ENCODE measurements at places on chromosomes 4 and X.
A peak's percentile ranks its signal among the peaks of the same experiment; 100 is the strongest.

GRCh38 chr4:6568148-6568547 lies 6.8 kb upstream of the MAN2B2 start:
- no peak for DNase-seq

GRCh38 chr4:89939994-89940393 lies 45.3 kb downstream of the MMRN1 start:
- DNase-seq = no peak

GRCh38 chrX:120680090-120680489 lies 50.2 kb upstream of the C1GALT1C1 start:
- DNase-seq = no peak

GRCh38 chr4:89823416-89823815 lies 13.5 kb downstream of the SNCA start:
- DNase-seq = no peak

- peak; percentile 34 for DNase-seq
These were observed 240.5 kb downstream of the GRIA3 start for GRCh38 chrX:123424546-123424945.

DNA sequence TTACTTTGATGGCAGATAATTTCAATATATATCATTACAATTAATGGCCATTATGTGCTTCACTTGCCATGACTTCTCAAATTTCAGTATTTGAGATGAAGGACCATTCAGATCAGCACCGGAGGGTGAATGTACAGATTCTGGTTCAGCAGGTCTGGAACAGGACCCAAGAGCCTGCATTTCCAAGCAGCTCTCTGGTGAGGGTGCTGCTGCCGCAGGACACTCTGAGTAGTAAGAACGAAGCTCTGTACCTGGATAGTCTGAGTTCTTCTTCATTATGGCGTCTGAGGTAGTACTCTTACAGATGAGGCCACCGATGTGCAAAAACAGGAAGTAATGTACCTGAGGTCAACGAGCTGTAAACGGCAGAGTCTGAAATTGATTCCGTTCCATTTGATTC lies 228.2 kb downstream of the FBXW7 start:
- no peak for DNase-seq

DNA sequence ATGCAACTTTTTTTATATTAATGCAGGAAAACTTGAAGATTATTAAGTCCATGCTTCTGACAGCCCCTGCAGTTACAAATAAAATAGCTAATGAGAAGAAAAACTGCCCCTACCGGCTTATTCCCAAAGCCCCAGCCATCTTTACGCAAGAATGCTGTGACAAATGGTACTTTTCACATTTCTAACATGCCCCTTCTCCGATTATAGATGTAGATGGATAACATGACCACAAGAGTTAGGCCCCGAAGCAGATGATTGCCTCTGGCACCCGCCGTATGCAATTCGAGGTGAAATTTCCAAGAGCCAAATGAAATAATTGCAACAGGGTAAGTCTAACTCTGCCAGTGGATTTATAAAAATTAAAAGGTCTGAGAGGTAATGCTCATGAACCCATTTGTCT lies 319.4 kb upstream of the TAPT1 start:
- DNase-seq = no peak

GRCh38 chr4:110798687-110799086 lies 175.8 kb upstream of the PITX2 start:
- DNase-seq = peak; percentile 37

DNA sequence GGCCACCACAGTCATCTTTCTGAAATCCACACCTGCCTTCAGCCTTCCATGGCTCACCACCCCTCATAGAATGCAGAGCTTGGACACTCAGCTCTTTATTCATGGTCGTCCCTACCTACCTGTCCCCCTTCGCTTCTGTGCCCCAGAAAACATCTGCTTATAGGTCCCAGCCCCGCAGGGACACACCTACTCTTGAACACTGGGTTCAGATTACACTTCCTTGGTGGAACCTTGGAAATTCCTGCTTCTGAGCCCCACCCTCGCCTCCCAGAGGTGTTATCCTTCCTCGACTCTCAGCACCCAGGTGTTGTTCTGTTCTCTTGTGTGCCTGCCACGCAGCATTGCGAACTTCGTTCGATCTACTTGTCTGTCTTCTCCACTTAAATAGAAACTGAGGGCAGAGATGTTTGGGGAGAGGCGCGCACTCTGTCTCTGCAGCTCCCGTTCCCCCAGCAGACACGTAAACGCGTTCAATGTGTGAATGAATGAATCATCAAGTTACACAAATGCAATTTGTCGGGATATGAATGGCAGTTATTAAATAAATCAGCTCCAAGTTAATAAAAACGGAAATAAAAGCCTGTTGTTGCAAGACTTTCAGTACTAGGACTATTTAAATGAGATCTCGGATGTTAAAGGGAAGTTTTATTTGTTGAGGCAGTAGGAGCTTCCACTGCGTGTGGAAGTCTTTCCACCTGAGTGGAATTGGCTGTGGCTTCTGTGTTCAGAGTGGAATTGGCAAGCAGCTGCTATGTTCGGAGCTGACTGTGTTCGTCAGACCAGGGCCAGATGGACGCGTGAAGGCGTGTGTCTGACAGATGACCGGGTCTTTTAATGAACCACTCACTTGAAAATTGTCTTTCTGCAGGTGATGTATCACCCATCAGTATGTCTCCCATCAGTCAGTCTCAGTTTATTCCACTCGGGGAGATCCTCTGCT lies 95.6 kb downstream of the STOX2 start:
- DNase-seq = no peak

- DNase-seq = no peak
These were observed 55.4 kb downstream of the RBM46 start for GRCh38 chr4:154836513-154836912.

GRCh38 chr4:173237152-173237551 lies 68.5 kb downstream of the GALNT7 start:
- DNase-seq = no peak

DNA sequence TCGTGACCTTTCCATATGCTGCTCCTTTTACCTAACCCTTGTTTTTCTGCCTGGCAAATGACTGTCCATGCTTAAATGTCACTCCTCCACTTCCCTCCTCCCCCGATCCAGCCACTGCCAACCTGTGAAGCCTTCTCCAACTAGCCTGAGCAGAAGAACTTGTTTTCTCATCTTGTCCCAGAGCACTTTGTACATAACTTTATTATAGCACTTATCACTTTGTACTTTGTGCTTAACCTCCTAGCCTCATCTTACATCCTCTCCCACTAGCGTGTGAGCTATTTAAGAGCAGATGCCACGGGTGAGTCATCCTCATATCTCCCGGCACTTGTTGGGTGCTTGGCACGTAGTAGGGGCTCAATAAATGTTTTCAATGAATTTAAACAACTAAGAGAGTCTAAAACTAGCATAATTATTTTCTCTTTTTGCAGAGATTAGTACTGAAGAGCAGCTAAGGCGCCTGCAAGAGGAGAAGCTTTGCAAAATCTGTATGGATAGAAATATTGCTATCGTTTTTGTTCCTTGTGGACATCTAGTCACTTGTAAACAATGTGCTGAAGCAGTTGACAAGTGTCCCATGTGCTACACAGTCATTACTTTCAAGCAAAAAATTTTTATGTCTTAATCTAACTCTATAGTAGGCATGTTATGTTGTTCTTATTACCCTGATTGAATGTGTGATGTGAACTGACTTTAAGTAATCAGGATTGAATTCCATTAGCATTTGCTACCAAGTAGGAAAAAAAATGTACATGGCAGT lies 46.9 kb downstream of the XIAP start:
- no peak for DNase-seq

- no peak for DNase-seq
These were observed 32.9 kb upstream of the GRID2 start for GRCh38 chr4:92270908-92271307.

- peak; percentile 84 for DNase-seq
These were observed 1.6 kb upstream of the IDUA start for GRCh38 chr4:985123-985830.

DNA sequence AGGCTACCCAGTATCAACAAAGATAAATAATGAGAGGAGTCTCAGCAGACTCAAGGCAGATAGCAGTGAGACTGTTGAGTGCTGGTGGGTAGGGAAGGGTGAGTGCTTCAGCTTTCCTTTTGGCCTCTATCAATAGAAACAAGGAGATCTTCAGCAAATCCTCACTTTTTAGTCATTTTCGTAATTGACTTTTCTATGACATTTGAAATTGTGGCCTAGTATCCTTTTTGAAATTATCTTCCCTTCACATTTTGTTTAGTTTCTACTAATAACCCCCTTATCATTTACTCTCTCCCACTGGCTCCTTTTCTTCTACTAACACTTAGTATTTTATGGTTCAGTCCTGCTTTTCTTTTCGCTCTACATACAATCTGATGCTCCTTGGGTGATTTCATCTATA lies 44.9 kb downstream of the LIN54 start:
- DNase-seq = no peak

- DNase-seq = no peak
These were observed 109.6 kb downstream of the ANXA3 start for GRCh38 chr4:78661086-78661690.

DNA sequence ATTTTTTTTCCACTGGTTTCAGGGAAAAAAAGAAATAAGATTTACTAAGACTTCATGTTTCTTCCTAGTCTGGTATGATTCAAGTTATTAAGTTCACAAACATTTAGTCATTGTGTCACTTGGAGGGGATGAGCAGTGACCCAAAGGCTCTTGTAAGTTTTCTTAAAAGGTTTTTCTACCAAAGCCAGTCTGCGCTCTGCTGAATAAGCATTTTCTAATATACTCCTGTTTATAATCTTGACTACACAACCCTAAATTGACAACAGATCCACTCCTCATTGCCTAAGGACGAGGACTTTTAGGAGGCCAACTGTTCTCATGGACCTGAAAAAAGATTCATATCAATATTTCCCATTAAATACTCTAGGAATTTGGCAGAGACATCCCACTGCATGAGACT lies 161.1 kb upstream of the TLL1 start:
- DNase-seq = no peak

DNA sequence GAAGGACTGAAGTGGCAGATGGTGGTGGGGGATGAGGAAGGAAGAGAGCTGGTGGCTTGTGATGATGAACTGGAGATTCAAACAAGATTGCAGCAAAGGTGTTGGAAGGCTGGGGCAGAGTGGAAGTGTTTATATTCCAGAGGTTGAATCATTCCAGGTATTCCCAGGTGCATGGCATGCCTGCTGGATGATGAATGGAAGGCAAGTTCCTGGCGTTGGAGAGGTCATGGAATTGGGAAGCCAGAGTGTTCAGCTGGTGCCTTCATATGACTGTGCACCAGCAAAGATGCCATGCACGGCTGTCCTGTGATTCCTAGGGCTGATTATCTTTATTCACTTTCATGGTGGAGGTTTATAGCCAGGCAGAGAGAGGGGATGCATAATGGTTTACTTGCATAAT lies 135.8 kb upstream of the PUDP start:
- DNase-seq = no peak

- DNase-seq = no peak
These were observed 543.7 kb downstream of the IL1RAPL1 start for GRCh38 chrX:29130905-29131304.

DNA sequence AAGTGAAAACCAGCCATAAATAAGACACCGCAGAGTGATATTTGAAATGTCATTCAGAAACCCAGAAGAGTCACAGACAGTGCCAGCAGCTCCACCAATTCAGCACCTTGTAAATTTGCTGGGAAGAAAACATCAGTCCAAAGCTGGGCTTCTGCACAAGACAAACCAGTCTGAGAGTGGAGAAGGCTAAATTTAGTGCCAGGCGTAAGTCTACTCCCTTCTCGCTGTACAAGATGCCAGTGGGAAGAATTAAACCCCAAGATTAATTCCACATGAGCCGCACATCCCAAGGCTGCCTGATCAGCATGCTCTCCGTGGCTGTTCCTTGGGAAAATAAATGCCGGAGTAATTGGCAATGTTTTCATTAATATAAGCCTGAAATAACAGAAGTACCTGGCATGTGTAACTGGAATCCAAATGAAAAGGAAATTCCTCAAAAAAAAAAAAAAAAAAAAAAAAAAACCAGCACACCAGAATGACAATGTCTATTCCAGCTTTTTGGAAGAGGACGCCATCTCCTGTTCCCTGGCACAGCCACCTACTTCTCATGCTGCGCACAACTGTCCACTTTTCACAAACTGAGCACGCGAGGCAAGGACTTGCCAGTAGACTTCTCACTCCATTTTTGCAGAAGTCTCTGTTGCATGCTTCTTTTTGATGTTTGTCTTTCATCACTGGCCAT lies 95.5 kb downstream of the NSUN7 start:
- peak; percentile 27 for DNase-seq

DNA sequence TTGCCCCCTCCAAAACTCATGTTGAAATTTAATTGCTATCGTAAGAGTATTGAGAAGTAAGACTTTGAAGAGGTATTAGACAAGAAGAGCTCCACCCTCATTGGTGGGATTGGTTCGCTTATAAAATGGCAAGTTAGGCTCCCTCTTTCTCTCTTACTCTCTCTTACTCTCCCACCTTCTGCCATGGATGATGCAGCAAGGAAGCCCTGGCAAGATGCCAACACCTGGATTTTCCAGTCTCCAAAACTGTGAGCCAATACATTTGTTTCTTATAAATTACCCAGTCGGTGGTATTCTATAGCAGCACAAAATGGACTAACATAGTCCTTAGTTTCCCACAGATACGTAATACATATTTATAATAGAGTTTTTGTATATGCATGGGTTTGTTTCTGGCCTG lies 119.4 kb downstream of the DDIT4L start:
- no peak for DNase-seq

DNA sequence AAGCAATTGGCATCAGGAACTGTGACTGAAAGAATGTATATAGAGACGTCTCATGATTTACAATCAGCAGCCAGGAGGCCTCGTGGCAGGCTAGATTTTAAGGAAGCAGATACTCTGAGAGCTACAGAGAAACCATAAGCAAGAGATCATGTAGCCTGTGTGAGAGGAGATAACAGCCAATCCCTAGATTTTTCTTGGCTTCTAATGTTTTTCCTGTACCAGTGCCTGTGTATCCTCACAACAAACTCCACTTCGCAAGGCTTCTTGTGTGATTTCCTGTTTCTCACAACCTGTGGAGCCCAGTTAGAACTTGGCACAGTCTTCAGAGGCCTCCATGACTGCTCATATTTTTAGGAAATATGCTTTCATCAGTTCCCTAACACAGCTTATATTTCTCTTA lies 147.9 kb downstream of the PTCHD1 start:
- no peak for DNase-seq

- no peak for DNase-seq
These were observed 23.9 kb downstream of the PDE6B start for GRCh38 chr4:649293-649625.

DNA sequence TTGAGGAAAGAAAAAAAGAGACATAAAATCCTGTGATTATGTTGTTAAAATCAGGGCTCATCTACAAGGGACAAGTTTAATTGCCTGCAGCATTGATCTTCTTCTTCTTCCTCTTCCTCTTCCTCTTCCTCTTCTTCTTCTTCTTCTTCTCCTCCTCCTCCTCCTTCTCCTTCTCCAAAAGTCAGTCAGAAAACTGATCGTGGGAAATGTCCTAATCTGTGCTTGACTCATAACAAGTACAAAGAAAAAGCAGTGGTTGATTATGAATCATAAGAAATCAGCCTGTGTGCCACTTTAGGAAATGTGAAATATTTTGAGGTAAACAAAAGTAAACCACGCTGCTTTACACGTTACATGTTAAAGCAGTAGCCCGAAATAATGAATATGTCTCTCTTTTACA lies 2.7 kb upstream of the ATP10D start:
- DNase-seq = peak; percentile 25

Measured in AG20443 (cell line).